ENCODE measurements at places on chromosomes 12 and 14. TPM values are rescaled to one million over a fixed set of nuclear protein-coding genes. Genes with fewer than 3 reads are reported as not detected.

Gene MGP
- 1,381 TPM for total RNA-seq

Gene CRIP1
- 112 TPM for total RNA-seq

Gene TMEM116
- total RNA-seq: 17.7 TPM

Gene TC2N
- 13.2 TPM for total RNA-seq

Gene SLC7A8
- total RNA-seq: 15.0 TPM

Gene LIN52
- 8.5 TPM for total RNA-seq

Gene C3AR1
- 21.8 TPM for total RNA-seq

Gene TMEM179
- total RNA-seq: 4.5 TPM

Gene KIF5A
- total RNA-seq: 5.6 TPM

Gene FBXO33
- total RNA-seq: 12.0 TPM

Gene ABCD2
- 1.5 TPM for total RNA-seq

Gene ABHD4
- total RNA-seq: 45.2 TPM

Gene SERPINA9
- not detected for total RNA-seq

Gene ABCC9
- 45.6 TPM for total RNA-seq

Gene TMEM30B
- total RNA-seq: 50.1 TPM

Gene ST8SIA1
- 5.5 TPM for total RNA-seq

Gene ANKRD33
- total RNA-seq: 0.76 TPM

Gene KCNJ8
- 10.8 TPM for total RNA-seq

Gene FOXG1
- 0.09 TPM for total RNA-seq

Gene TAS2R19
- total RNA-seq: 9.3 TPM

Gene OR4E2
- not detected for total RNA-seq

Gene OVCH1
- total RNA-seq: 4.9 TPM

Gene KRT71
- not detected for total RNA-seq

Gene ADCY4
- total RNA-seq: 68.1 TPM

Gene A2M
- 942 TPM for total RNA-seq

Gene OR10P1
- total RNA-seq: not detected

Gene CDC42BPB
- 105 TPM for total RNA-seq

Gene TMEM63C
- not detected for total RNA-seq

Gene SLC15A4
- total RNA-seq: 31.9 TPM

Gene BEGAIN
- total RNA-seq: 12.3 TPM

Gene PRB2
- total RNA-seq: not detected

Gene MIP
- not detected for total RNA-seq

Gene FAM181A
- total RNA-seq: not detected

Gene SALL2
- total RNA-seq: 16.3 TPM

Gene TEAD4
- 30.1 TPM for total RNA-seq

Gene GPR137C
- 1.1 TPM for total RNA-seq

Gene BCAT1
- total RNA-seq: 15.2 TPM

Gene GLIPR1L1
- total RNA-seq: not detected

Gene AKAP6
- total RNA-seq: 6.4 TPM

Gene ADAMTS20
- total RNA-seq: not detected

Gene BIN2
- total RNA-seq: 11.2 TPM

Gene ACSM4
- total RNA-seq: not detected

Gene SERPINA6
- total RNA-seq: not detected

Gene XPOT
- total RNA-seq: 68.3 TPM

Gene SOX5
- 43.6 TPM for total RNA-seq

Gene HOXC4
- total RNA-seq: 23.6 TPM

Gene PRMT5
- total RNA-seq: 44.6 TPM

Gene GDF3
- 1.3 TPM for total RNA-seq

Gene SLC4A8
- 1.2 TPM for total RNA-seq

Gene NPAS3
- total RNA-seq: 14.6 TPM

Gene DHH
- 54.5 TPM for total RNA-seq

Gene TMEM229B
- 2.9 TPM for total RNA-seq

Gene RNF212B
- total RNA-seq: not detected

Gene GALNT9
- not detected for total RNA-seq

Data from sciatic nerve (tissue), 2 donors.